ENCODE measurements at places on chromosomes 3 and 15.
A peak's percentile ranks its signal among the peaks of the same experiment; 100 is the strongest.

DNA sequence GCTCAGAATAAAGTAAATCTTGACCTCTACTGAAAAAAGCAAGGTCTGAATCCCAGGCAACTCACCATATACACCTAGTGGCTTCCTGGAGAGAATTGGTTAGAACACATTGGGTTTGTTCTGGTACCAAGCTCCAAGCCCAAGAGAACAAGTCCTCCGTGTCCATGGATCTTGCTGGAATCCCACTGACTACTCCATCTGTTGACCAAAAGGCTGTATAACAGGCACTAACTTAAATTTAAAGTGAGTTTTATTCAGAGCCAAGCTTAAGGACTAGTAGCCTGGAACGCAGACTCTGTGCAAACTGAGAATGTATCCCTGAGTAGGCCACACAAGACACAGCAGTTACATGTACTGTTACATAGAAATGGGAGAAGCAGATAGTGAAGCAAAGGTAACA is 342.1 kb upstream of the LRRC3B start:
- DNase-seq: peak; percentile 1

DNA sequence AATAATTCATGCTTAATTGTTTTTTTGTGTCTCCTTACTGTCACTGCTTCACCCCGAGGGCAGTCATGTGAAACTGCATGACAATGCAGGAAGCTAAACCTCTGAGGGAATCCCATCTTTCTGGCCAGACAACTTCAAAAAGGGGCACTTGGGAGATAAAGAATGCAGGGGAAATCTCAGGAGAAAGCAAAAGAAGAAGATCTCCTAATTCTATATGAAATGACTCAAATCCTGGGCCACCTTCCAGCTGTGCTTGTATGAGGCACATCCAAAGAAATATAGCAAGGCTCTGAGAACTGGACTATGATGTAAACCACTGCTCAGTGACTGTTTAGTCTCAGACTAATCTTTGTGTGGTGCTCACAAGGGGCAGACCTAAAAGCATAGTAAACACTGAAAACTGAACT is 22.6 kb upstream of the UMPS start:
- peak; percentile 59 for DNase-seq

DNA sequence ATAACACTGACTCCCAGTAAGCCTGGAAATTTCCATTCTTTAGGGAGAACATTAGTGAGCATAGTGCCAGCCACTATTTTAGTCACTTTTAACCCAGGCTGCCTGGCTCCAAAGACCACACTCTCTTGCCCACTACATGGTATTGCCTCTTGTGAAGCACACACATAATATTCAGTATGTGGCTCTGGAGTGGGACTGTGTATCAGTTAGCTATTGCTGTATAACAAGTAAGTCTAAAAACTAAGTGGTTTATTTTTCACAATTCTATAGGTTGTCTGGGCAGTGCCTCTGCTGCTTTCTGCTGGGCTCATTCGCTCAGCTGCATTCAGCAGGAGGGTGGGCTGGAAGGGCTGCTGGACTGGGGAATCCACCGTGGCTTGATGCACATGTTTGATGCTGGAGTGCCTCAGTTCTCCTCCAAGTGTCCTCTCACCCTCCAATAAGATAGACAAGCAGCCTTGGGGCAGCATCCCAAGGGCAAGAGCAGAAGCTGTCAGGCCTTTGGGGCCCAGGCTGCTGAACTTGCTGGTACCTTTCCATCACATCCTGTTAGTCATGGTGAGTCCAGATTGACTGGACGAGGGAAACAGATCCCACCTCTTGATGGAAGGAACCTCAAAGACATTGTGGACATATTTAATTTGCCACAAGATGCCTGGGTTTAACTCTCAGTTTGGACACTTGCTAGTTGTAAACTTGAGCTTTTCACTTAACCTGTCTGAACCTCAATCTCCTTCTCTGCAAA is 66.6 kb upstream of the TLE3 start:
- peak; percentile 38 for DNase-seq

DNA sequence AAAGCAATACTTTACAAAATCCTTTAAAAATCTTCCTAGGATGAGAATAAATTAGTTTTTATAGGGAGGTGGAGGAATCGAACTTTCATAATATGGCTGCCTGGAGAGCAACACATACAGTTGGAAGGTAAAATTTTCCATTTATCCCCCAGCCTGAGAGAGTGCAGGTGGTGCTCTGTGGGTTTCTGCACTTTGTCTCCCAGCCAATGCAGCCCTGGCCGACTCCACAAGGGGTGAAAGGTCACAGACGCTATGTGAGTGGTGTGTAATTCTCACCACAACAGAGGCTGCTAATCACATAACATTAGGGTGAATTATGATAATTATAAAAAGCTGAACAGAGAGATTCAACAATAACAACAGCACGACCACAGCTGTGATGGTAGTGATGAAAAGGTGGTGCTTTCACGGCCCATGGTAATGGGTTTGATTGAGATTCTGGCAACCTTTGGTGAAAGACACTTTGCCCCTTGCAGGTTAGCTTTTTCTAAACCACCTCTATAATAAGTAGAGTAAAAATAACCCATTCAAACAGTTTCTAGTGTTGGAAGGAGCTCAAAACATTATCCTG is 30.1 kb upstream of the NANOGP8 start:
- no peak for DNase-seq

- peak; percentile 53 for DNase-seq
These were observed 44.7 kb downstream of the CEP152 start for GRCh38 chr15:48766196-48766595.

DNA sequence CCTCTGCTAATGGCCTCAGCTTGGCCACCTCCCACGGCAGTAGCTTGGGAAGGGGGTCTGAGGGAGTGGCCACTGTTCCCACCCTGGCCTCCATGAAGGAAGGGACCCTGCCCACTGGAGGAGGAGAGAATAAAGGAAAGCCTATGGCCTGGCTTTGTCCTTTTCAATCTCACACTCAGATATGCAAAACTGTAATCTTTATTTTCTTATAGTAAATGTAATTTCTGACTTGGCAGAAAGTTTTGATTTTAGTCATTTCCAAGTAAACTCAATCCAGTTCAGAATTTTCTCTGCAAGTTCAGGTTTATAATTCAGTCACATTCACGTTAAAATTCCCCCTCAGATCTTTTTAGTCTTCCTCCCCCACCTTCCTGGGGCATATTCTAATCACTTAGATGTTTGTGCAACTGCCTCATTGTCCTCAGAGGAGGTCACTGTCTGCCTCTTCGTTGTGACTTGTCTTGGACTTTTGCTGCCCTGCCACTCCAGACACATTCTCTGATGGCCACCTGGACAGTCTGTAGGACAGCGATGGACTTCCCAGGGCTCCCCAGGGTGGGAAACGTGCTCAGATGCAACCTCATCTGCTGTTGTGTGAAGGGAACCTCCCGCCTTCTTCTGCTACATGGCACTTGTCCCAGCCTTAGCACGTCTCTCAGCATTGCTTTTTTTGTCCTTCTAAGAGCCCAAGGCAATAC is 222.8 kb upstream of the TBL1XR1 start:
- DNase-seq: no peak

- DNase-seq: peak; percentile 6
These were observed 251.4 kb upstream of the C2CD4B start for GRCh38 chr15:62416526-62416925.

DNA sequence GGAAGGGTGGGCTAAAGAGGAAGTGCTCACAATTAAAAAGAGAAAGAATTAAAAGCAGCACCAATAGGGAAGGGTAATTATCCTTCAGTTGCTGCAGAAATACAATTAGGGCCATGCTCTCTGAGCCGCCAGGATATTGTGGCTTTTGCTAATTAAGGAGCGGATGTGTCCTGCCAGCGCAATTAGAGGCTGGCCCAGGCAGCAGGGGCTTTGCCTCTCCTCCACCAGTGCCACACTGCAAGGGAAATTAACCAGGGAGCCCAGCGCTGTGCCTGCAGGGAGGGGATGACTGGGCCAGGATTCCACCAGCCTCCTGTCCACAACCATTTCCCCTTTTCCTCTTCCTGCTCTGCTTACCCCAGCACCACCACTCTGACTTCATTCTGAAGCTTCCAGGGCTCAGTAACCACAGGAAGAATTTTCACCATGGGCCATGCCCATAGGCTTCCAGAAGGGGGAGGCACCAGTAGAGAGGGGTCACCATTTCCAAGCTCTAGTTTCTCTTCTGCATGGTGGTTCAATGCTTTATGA is 10.4 kb upstream of the AEN start:
- DNase-seq: peak; percentile 74

DNA sequence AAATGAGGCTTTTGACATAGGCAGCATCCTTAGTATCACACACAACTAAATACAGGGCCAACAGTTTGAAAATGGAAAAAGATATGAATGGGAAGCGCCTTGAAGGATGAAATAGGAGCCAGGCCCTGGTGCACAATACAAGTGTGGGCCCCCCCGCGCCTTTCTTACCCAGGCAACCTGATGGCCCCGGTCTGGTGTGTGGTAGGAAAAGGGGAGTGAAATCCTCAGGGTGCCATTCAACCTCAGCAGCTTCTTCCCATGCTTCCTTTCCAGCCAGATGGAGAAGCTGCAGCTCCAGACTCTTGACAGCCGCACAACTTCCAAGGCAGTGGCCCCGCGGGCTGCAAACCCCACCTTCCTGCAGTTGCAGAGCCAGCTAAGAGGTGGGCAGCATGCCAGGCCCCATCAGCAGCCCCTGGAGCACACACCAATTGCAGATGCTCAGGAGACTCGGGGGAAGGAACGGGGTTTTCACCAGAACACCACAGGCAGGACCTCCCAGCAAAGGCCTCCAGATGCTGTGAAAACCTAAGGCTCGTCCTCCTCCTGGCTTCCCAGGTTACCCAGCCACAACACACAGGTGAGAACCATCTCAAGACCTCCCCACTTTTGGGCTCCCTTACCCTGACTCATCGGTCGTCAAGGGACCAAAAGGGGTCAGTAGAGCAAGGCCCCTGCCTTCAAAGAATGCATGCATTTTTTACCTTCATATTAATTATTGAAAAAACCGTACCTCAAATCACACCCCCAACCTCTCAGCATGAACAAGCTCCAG is 101.6 kb downstream of the CPN2 start:
- no peak for DNase-seq

DNA sequence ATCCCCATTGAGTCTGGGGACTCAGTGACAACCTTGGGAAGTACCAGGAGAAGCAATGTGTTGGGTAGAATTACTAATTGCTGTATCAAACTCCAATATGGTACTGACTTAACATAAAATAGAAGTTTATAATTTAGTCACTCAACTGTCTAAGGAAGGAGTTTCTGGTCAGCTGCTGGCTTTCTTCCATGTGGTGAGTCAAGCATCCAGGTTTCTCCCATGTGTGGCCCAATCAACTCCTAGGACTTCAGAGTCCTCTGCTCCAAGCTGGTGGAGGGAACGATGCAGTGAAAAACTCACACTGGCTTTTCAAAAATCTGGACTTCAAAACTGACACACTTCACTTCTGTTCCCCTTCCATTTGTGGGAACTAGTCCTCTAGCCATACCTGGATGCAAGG is 25.2 kb downstream of the WNT5A start:
- DNase-seq: peak; percentile 79

- DNase-seq: peak; percentile 87
These were observed 47.3 kb downstream of the PLSCR2 start for GRCh38 chr3:146421819-146422759.

DNA sequence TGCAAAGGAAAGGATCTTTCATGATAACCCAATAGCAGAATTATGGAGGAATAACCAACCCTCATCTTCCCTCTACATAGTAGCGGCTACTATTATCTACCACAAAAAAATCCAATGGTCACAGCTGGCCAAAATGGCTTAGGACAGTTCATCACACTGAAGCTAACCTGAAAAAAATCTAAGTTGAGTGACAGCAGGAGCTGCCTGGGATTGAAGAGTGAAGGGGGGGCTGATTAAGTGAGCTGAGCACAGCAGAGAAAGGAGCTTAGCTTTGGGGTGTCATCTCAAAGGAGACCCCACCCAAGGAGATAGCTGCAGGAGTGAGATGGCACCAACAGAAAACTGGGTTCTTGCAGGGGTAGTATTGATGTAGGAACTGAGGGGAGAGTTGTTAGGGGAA is 33.6 kb downstream of the CCNL1 start:
- DNase-seq: no peak

DNA sequence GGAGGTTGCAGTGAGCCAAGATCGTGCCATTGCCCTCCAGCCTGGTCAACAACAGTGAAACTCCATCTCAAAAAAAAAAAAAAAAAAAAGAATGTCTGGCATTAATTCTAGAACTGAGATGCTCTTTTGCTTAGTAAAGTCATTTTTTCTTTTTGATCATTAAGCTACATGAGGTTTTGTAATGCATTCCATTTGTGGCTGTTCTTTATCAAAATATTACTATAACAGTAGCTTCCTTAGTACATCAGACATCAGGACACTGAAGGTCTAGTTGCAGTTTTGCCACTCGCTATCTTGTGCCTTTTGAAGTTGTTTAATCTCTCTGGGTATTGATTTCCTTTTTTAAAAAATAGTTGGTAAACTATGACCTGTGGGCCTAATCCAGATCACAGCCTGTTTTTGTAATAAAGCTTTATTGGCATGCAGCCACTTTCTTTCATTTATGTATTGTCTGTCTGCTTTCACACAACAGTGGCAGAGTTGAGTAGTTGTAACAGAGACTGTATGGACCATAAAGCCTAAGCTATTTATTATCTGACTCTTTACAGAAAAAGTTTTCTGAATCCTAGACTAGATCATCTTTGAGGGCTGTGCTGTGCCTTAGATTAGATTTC is 76.6 kb downstream of the SLC25A26 start:
- no peak for DNase-seq

- DNase-seq: no peak
These were observed 88.1 kb downstream of the RTP4 start for GRCh38 chr3:187456250-187456649.

DNA sequence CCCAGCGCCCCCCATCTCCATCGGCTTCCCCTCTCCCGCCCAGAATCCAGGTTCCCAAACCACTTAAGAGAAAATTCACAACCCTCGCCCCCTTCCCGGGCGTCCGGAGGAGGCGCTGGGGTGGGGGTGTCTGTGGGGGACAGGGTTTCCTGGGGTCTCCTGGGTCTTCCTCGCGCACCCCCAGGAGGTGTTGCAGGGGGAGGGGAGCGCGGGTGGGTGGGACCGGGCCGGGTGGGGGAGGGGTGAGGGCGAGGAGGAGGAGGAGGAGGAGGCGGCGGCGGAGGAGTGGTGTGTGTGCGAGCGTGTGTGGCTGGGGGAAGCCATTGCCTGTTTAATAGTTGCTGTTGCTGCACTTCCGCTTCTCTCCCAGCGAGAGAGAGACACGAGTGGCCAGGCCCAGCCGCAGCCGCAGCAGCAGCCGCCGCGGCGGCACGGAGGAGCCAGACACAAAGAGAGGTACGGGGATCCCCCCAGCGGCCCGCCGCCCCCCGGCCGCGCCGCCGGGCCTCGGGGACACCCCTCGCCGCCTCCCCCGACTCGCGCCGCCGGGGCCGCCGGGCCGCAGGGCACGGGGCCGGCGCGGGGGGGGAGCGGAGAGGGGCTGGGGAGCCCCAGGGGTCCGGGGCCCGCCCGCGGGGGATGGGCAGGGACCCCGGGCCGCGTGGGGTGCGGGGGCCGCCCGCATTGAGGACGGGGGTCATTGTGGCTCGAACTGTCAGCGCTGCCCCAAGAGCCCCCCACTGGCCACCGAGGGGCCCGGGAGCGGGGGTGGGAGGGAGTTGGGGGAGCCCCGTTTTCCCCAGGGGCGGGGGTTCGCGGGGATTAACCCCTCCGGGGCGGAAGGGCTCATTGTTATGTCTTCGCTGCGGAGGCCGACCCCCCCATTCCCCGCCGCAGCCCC is at the start of gene UBE2E1:
UBE2E1 (plus strand) TSS at position 323 of the 901 bp plus-strand sequence. CDS start 1,315 bp downstream, outside the sequence.
- peak; percentile 77 for DNase-seq
